CD4-positive, alpha-beta T cell treated with Interleukin-2 at 100 ng/mL for 4 hours (primary cell): ENCODE measurements at places on chromosomes 7 and 10.

GRCh38 chr10:129939416-129940275, 24.4 kb downstream of the EBF3 start:
- no peak for DNase-seq

DNA sequence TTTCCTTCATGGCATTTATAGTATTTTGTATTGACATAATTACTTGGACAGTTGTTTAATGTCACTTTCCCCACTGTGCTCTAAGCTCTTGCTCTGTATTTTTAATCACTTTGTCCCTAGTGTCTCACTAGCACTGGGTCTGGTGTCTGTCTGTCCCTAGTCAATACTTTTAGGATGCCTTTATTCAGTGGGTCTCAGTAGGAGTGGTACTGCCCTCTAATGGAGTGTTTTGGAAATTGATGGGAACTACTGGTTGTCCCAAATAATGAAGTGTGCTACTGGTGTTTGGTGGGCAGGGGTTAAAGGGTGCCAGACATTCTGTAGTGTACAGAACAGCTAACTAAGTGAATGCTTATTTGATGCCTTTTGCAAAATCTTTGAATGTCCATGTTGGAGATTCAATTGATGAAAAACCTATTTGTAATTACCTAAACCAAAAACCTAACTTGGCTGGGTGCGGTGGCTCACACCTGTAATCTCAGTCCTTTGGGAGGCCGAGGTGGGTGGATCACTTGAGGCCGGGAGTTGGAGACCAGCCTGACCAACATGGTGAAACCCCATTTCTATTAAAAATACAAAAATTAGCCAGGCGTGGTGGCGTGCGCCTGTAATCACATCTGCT, 33.3 kb downstream of the CDK14 start:
- DNase-seq = peak; percentile 17

DNA sequence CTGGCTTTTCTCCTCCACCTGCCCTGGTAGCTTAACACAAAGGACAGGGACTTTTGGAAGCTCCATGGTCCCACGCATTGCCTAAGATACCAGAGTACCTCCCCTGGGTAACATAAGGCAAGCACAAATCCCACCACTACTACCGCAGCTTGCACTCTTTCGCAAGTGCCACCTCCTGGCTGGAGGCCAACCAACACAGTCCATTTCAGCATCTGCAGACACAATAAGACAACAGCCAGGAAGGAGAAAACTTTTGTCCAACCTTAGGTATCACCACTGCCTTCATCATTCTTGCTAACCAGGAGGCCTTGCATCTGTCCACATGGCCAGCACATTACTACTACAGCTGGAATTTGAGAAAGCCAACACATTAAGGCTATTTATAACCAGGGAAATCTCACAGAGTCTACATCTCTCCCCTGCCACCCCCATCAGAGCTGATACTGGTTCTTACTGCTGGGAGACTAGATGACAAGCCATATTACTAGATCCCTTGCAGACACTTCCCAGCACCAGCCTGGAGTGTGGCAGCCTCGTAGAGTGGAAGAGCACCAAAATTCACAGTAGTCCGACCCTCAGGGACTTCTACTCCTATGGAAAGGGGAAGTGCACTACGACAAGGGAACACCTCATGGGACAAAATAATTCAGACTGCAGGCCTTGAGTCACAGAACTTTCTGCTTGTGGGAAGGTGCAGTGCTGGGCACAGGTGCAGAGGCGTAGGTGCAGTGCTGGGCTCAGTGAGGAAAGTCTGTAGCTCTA, 39.8 kb upstream of the CDK13 start:
- no peak for DNase-seq

- no peak for DNase-seq
These were observed 27.2 kb upstream of the NUB1 start for GRCh38 chr7:151314401-151314800.

DNA sequence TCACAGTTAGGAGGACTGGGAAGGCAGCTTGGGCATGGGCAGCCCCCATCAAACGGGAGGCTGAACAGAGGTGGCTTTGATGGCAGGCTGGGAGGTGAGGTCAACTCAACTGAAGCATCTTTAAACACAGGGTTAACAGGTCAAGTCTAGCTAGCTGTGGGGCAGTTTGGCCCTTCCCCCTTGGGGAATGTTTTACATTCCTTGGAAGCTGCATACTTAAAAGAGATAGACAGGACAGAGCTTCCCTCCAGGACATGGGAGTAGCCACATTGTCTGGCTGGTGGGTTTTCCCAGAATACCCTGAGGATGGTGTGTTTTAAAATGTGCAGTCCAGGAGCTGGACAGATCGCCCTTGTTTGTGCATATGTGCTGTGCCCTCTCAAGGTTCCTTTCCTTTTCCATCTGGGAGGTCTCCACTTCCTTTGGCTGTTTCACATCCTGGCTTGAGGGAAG, 6.8 kb upstream of the RASSF4 start:
- no peak for DNase-seq

GRCh38 chr7:88316456-88316855, 9.8 kb upstream of the STEAP4 start:
- no peak for DNase-seq

- no peak for DNase-seq
These were observed 790 bp downstream of the ADAM22 start for GRCh38 chr7:87934699-87935383.

DNA sequence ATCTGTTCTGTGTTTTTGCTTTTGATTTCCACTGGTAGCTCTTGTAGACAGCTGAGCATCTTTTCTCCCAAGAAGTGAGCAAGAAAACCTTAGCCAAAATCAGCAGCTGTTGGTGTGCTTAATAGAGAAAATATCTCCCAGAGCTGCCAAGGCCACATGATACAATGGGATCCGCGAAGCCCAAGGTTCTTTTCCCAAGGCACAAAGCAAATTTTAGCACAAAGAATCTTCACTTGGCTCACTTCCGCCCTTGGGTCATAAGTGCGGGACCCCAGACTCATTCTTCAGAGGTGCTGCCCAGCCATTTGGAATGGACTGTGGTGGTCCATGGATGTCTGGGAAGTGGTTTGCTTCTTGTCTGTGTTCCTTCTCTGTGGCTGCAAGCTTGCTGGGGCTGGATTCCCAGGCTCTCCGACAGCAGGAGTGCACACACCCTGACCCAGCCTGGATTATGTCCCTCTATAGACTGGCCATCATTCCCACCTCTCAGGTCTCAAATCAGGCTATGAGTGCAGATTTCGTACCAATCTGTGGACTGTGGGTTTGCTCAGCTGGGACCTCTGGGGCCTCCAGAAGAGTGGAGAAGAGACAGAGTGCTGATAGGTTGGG, 93.0 kb upstream of the TMEM72 start:
- DNase-seq = no peak

DNA sequence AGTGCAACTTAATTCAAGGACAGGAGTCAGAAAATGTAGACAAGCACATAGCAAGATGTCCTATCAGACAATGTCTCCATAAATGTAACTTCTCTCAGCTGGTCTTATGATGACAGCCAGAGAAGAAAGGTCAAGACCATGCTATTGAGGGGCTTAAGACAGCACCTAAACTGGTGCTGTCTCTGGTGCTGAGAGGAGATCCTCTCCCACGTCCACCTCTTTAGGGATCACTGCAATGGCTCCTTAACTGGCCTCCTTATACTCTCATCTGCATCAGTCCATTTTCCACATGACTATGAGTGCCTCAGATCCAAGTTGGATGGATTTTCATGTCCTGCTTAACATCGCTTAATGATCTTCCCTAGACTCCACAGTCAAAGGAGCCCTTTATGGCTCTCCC, 210.6 kb downstream of the ARL4A start:
- DNase-seq = no peak

- DNase-seq = no peak
These were observed 23.9 kb upstream of the ANKRD1 start for GRCh38 chr10:90944749-90945148.

GRCh38 chr10:101453318-101453717, 99.4 kb downstream of the BTRC start:
- no peak for DNase-seq

GRCh38 chr7:4809666-4810065, 34.2 kb downstream of the AP5Z1 start:
- no peak for DNase-seq

DNA sequence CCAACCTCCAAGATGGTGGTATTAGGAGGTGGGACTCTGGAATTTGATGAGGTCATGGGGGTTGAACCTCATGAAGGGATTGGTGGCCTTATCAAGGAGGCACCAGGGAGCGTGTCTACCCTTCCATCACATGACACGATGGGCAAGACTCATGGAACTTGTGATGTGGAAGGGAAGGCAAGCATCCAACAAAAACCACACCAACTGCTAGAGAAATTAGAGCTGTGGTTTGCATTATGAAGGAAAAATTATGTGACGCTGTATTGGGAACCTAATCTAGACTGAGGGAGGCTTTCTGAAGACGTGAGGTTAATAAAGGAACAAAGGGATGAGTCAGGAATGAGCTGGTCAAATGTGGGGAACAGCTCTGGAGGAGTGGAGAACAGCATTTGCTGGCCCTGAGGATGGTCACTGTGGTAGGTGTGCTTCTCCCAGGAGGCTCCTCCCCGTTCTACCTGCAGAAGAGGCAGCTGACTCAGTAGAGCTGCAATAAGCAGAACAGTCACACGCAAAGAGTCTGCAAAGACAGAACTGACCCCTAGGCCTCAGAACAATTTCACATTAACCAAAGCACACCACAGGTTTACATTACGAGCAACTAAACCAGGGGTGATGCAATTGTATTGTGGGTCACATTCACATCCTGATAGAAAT, 236.6 kb upstream of the GRB10 start:
- no peak for DNase-seq

GRCh38 chr7:38825721-38826440, 83.1 kb downstream of the VPS41 start:
- no peak for DNase-seq

DNA sequence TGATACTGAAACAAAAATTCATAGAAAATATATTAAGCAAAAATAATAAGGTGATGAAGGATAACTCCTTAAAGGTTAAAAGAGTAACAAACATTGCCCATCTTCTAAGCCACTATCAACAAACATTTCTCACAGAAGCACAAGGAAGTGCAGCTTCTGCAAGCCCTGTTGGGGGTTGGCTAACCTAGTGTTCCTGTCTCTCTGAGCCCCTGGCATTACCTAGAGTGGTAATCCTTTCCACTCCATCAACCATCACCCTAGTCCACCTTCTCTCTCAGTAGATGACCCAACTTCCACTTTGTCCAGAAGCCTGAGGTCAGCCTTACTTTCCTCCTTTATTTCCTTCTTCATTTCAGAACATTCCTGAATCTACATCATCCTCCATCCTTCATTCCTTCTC, 59.7 kb downstream of the HIPK2 start:
- DNase-seq = no peak

GRCh38 chr7:46864716-46865115, 717.2 kb downstream of the TNS3 start:
- no peak for DNase-seq

- DNase-seq = no peak
These were observed 27.0 kb upstream of the GLI3 start for GRCh38 chr7:42263971-42264370.

GRCh38 chr10:86833969-86834368, 77.5 kb downstream of the BMPR1A start:
- DNase-seq = no peak

DNA sequence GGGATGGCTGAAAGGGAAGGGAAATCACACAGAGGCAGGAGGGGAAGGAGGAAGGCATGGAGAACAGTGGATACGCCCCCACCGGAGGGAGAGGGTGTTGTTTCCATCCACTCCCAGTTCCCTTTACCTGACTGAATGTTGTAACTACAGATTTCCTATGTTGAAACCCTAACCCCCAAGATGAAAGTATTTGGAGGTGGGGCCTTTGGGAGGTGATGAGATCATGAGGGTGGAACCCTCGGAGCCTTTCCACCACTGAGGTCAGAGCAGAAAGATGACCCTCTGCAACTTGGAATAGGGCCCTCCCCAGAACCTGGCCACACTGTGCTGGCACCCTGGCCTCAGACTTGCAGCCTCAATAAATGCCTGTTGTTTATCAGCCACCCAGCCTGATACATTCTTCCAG, 48.6 kb upstream of the CNPY1 start:
- no peak for DNase-seq

- DNase-seq = no peak
These were observed 33.4 kb upstream of the DLG5 start for GRCh38 chr10:77959887-77960455.

GRCh38 chr10:49595713-49596492, 14.2 kb upstream of the SLC18A3 start:
- no peak for DNase-seq

GRCh38 chr10:49661140-49661856, 18.2 kb upstream of the C10orf53 start:
- no peak for DNase-seq

DNA sequence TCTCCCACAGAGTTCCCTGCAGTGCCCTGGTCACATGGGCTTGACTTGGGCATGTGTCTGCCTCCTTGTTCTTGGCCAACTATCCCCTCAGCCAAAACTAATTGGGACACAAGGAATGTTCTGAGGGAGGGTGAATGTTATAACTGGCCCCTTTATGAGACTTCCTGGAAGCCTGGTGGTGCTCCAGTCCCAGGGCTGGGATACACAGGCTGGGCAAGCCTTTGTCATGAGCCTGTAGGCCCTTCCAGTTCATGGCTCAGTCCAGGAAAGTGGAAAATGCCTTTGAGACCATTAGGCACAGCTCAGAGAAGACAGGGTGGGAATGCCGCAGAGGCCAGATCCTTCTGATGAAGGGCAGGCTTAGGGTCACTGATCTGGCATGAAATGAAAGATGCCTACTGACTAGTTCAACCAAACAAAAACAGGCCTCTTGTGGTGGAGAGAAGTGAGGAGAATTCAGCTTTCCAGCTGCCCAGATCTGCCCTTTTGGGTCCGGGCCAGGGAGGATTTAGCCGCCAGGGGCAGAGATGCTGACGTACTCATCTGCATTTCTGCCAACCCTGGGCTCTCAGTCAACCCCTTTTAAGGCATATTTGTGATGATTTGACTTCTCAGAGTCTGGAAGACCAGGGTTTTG, 961.5 kb downstream of the KCNMA1 start:
- no peak for DNase-seq

DNA sequence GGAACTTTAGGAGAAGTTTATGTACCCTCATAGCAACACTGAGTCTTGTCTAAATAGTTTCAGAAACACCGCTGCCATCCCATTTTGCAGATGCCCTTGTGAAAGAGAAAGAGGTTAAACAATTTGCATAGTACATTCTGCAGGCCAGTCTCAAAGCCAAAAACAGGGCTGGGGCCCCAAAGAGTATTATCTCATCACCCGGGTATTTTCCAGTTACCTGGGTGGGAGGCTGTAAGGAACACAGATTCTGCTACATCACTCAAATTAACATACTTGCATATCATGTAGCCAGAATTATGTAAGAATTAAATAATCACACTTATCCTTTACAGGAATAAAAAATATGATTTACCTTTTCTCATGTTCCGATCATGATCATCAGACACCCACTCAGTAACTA, 3.1 kb upstream of the FAM171A1 start:
- DNase-seq = no peak

- DNase-seq = no peak
These were observed 49.2 kb downstream of the CHST3 start for GRCh38 chr10:72013202-72013945.

DNA sequence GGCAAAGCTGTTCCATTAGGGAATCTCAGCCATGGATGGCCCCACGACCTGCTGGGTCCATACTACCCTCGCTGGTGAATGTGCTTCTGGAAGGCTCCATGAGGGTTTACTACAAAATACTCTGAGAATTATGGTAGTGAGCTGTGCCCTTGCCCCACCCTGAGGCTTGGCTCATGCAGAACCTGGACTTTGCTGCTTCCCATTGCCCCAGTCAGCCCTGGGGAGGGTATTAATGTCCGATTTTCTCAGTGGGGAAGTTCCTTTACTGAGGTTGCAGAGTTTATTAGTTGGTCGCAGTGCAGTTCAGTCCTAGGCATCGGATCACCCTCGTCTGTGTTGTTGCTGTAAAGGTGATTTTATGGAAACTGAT, 310.1 kb downstream of the WDR37 start:
- DNase-seq = no peak

GRCh38 chr7:9302436-9302835, 869.0 kb downstream of the NXPH1 start:
- DNase-seq = no peak
